ENCODE measurements at places on chromosomes 6 and 20.

- DNase-seq = no peak
These were observed 122.1 kb upstream of the PHACTR1 start for GRCh38 chr6:12594530-12594893.

DNA sequence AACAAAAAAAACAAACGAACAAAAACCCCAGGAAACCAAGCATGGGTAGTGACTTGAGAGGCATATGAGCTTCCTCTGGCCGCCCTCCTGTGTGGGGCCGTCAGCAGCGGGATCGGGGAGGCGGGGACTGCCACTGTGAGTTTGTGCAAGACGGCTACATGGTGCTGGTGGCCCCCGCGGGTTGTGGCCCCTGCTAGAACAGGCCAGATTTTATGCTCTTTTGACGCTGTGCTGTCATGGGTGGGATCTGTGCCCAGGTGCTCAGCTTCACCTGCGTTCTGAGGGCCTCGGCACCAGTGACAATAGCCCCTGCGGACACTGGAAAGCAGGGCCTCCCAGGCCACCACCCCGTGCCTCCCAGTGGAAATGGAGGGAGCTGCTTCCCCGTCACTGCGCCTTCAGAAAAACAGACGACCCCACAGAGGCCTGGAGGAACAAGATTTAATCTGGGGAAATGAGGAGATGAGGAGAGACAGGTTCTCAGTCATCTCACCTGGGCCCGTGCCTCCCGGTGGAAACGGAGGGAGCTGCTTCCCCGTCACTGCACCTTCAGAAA, 4.7 kb upstream of the KCNQ2 start:
- no peak for DNase-seq

DNA sequence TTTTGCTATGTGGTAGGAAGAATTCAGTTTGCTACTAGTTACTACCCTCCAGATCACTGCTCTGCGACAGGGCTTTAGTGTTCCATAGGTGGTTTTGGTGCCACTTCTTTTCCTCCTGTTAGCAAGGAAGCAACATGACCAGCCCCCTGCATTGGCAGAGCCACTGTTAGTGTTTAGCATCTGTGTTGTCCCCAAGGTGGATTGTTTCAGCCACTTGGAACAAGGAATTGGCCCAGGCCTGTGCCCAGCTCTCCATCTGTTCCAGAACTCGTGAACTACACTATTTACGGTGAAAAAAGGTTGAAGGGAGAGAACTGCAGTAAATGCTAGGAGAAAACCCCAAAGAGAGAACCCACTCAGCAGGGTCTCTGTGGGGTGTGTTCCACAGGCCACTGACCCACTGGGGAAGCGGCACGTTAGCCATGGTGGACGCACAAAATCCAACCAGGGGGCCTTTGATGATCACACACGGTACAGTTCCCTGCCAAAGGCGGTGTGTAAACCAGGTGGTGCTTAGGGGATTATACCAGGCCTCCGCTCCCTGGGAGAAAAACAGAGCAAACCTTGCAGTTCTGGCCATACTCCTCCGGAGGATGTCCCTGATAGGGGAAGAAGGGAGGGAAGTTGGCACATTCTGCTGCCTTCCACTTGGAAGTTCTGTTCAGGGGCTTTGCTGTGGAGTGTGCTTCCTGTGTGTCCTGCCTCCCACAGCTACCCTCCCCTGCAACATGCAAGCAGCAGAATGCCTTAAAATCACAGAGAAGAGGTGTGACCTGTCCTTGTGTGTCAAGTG, 72.3 kb downstream of the LYRM2 start:
- no peak for DNase-seq

GRCh38 chr6:118334634-118335033, 213.5 kb upstream of the PLN start:
- DNase-seq = no peak

GRCh38 chr6:16031278-16031981, 97.5 kb upstream of the MYLIP start:
- no peak for DNase-seq

Data from kidney epithelial cell (primary cell).